Ureter (tissue), 1 donor: ENCODE measurements at places on chromosomes 12 and 14. TPM values are rescaled to one million over a fixed set of nuclear protein-coding genes. Genes with fewer than 3 reads are reported as not detected.

KHNYN gene
- total RNA-seq: 72.9 TPM

FOXN4 gene
- total RNA-seq: not detected

RHOJ gene
- 20.6 TPM for total RNA-seq

ARG2 gene
- total RNA-seq: 6.0 TPM

LBHD2 gene
- total RNA-seq: not detected

PRB2 gene
- total RNA-seq: not detected

PTPRB gene
- 28.6 TPM for total RNA-seq

TNFRSF1A gene
- 177 TPM for total RNA-seq

SDR39U1 gene
- 73.5 TPM for total RNA-seq

VASH1 gene
- total RNA-seq: 9.0 TPM

PLA2G1B gene
- total RNA-seq: not detected

LPAR5 gene
- 13.6 TPM for total RNA-seq

DHH gene
- total RNA-seq: 0.70 TPM

- no peak for DNase-seq
These were observed 12.2 kb upstream of the COL2A1 start for GRCh38 chr12:48016373-48017020.

DNA sequence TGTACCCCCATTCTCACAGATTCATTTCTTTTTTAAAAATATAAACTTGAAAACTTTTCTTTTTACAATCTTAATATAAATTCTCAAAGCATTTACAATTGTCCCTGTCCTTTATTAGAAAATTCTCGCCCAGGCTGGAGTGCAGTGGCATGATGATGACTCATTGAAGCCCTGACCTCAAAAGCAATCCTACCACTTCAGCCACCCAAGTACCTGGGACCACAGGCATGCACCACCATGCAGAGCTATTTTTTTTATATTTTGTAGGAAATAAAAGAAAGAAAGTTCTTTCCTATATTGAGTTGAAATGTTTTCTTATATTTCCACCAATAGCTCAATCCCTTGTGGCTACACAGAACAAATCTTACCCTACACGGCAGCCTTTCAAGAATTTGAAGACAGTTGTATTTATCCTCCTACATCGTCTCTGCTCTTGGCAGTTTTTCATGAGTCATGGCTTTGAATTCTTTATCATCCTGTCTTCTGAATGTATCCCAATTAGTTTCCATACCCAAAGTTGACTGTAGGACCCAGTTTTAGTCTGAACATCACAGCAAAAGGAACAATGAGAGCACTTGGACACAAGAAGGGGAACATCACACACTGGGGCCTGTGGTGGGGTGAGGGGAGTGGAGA is 52.4 kb downstream of the SYT1 start:
- DNase-seq: no peak

DNA sequence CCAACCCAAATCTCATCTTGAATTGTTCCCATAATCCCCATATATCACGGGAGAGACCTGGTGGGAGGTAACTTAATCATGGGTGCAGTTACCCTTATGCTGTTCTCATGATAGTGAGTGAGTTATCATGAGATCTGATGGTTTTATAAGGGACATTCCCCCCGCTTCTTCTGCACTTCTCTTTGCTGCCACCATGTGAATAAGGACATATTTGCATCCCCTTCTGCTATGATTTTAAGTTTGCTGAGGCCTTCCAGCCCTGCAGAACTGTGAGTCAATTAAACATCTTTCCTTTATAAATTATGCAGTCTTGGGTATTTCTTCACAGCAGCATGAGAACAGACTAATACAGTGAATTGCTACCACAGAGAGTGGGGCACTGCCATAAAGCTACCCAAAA is 179.1 kb downstream of the LRIG3 start:
- DNase-seq: no peak

DNA sequence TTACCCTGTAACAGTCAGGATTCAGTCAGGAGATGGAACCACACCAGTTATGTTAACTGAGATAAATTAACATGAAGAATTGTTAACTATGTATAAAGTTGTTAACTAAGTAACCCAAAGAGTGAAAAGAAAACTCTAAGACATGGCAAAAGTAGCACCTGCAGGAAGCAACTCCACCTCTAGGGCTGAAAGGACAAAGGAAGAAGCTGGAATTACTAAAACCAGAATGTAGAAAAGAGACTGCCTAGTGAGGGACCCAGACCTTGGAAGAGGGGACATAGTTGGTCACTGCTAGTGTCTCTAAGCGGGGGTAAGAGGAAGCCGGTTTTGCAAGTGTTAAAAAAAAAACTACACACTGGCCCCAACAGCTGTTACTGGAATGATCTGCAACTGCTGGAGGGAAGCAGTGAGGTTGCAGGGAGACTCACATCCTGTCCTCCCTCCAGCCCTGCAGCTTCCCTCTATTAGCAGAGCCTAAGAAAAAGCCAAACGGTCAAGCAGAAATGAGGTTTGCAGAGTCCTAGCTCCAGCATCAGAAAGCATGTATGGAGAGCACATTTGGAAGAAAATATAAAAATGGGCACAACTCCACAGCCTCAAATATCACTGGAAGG is 39.8 kb downstream of the GPR135 start:
- no peak for DNase-seq

DNA sequence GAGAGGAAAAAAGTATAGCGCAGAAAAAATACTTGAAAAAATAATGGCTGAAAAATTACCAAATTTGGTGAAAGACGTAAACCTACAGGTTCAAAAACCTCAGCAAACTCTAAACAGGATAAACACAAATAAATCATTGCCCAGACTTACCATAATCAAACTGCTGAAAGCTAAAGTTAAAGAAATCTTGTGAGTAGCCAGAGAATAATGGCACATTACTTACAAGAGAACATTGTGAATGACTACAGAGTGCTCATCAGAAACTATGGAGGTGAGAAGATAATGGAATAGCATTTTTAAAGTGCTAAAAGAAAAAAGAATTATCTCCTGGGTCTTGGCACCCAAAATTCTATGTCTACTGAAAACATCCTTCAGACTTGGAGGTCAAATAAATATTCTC is 36.0 kb downstream of the ATF1 start:
- DNase-seq: no peak

DNA sequence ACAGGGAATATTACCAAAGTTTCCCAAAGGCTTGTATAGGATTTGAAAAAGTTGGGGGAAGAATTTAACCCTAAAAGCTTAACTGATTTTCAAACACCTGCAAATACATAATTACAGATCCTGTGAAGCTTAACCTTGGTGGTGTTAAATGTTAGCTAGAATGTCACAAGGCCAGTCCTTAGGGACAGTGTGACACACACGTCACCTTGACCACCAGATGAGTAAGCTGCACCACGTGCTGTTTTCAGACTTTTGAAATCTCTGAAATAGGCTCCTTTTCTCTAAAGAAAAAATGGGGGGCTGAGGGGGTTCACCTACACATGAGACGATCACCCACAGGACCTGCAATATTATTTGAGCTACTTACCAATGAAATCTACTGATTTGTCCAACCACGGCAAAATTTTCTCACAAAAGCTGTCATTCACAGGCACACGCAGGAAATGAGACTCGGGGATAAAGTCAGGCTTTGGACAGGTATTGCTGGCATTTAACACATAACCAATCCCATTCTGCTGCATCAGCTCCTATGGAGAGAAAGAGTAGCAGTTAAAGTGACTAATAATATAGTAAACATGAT is 75.9 kb downstream of the DUSP16 start:
- no peak for DNase-seq

- DNase-seq: no peak
These were observed 124.9 kb upstream of the MED13L start for GRCh38 chr12:116402163-116402939.

- DNase-seq: peak; percentile 34
These were observed 14.8 kb downstream of the CDKL1 start for GRCh38 chr14:50381823-50382287.

DNA sequence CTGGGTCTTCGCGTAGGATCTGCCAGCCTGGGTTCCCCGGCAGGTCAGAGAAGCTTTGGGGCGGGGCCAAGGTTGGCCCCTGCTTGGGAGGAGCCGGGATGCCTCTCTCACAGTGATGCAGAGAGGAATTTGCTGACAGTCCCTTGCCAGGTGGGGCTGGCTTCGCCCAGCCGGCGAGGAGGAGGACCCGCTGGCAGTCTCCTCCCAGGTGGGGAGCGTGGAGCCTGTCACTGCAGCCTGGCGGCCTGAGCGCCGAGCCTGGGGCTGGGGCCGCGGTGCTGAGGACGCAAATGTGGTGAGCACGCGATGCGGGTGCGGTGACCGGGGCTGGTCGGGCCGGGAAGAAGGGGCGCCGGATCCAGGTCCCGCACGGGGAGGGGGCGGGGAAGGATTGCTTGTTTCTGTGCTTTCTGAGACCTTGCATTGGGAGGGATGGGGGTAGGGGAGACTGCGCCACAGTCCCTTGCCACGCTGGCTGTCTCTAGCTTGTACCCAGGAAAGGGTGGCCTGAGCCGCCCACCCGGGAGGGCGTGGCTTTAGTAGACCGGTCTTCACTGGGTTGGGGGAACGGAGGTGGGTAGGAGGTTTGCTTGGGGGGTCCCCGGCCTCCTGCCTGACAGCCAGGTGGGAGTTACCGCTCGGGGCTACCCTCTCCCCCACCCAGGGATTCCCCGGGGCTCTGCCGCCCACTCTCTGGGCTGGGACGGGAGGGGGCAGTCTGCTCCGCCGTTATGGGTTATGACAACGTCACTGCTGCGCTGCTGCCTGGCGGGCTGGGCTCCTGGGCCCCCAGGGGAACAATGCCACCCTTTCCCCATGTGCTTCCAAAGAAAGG is at the start of gene TMEM63C:
Gene TMEM63C, plus strand, starts transcription at position 196 of the 835 bp plus-strand sequence. CDS start 37,016 bp downstream, outside the sequence.
- no peak for DNase-seq

- no peak for DNase-seq
These were observed 73.5 kb upstream of the VASH1 start for GRCh38 chr14:76687611-76688382.

- no peak for DNase-seq
These were observed 76.1 kb upstream of the BTG1 start for GRCh38 chr12:92221656-92222315.

- no peak for DNase-seq
These were observed 45.1 kb downstream of the GALNT9 start for GRCh38 chr12:132284071-132284826.

DNA sequence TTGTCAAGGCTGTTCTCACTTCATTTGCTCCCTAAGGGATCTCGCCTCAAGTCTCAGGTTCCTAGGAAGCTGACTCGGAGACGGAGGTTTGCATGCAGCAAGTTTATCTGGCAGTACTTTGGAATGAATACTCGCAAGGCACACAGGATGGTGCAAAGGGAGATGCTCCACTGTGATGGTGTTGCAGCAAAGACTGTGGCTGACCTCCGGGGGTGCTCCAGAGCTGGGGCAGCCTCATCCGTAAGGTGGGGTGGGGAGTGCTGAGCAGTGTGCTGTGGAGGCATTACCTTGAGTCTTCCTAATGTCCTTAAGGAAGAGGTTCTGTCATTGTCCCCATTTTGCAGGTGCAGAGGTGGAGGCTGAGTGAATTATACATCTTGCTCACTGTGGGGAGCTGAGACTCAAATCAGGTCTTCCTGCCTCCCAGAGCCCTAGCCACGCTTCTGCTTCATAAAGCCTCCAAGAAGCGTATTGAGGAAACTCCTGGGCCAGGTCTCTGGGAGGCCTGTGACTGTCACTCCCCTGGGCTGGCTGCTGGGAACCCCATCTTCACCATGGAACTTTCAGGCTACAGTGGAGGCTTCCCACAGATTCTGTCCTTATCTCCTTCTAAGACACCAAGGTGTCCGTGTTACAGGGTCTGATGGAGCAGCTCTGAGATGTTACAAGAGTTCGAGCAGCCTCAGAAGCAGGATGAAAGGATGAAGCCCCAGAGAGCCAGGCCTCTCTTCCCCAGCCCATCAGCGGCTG is 39.5 kb downstream of the GALNT16 start:
- DNase-seq: no peak

- no peak for DNase-seq
These were observed 624 bp upstream of the PLEKHD1 start for GRCh38 chr14:69483765-69484443.

DNA sequence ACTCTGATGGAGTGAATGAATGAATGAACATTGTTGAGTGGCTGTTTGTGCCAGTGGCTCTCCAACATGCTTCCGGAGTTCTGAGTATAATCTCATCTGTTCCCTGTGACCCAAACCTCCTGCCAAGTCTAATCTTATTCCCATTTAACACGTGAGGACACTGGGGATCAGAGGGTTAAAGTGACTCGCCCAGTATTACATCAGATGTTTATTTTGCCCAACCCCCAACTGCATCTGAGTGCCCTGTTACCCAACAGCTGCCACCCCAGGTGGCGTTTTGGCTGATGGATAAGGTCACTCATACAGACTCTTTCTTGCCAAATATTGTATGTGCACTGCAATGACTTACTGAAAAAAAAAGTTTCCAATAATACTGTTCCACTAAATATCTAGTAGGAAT is 210.9 kb downstream of the EXOC5 start:
- DNase-seq: no peak

GRCh38 chr12:56657416-56658379 is 11.9 kb upstream of the ATP5F1B start:
- DNase-seq: peak; percentile 24

DNA sequence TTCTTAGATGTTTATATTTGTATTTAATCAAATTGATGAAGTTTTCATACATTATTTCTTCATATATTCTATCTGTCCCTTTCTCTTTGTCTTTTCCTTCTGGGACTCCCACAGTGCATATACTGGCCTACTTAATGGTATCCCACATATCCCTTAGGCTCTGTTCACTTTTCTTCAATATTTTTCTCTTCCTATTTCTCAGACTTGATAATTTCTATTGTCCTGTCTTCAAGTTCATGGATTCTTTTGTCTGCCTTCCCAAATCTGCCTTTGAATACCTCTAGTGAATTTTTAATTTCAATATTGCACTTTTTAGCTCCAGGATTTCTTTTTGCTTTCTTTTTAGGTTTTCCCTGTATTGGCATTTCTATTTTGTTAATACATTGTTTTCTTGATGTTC is 33.4 kb downstream of the IFT81 start:
- no peak for DNase-seq

DNA sequence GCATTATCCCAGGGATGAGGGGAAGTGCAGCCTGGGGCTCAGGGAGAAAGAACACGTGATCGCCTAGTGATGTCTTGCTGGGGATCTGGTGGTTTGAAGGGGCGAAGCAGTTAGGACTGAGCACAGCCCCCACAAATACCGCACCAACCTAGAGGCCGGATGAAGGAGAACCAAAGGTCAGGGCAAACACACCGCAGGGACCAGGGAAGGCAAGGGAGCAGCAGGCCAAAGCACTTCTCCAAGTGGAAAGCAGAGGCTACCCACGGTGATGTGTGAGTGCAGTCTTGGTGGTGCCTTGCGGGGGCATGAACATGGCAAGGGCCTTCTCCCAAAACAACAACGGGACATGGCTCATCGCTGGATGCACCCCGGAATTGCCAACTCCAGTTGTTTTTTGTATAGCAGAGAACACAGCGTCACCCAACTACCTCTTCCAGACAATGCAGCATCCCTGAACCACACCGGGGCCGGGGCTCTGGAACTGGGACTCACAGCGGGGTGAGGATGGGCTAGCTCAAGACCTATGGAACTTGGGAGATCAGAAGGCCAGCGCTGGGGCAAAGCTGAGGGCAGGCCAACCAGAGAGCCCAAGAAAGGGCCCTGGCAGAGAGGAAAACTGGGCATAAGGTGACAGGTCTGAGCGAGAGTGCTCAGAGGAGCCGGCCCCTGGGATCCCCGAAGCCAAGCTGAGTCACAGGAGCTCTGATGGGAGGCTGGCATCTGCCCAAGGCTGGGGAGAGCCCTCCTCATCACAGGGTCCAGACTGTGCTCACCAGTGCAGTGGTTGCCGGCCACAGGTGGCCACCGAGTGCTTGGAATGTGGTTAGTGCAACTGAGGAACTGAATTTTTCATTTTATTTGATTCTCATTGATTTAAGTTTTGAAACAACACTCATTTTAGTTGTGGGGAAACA is 11.1 kb downstream of the GALNT16 start:
- no peak for DNase-seq

GRCh38 chr14:104345621-104346462 is 207.5 kb downstream of the KIF26A start:
- DNase-seq: peak; percentile 38

- no peak for DNase-seq
These were observed 18.3 kb upstream of the SLC38A2 start for GRCh38 chr12:46390881-46391280.
